ENCODE measurements at places on chromosomes 2 and 18.

DNA sequence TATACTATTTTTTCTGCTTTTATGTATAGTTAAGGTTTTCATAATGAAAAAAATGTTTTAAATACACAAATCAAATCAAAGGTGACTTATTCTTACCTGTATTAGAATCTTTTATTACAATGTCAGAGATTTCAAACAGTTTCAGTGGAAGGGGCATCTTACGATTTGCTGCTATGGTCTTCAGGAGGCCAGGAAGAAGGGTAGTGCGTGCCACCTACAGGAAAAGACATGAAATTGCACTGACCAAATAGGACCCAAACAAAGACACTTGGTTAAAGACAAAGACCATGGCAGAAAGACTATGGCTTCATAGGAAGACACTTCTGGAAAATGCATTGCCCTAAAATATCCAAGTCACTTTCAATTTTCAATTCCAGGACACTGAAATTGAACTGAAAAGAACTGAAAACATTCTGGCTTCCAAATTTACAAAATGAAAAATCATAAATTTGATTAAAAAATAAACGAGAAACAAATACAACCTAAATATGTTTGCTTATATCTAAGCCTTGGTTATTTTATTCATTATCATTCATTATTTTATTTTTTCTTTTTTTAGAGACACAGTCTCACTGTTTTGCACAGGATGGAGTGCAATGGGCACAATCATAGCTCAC is 42.1 kb downstream of the FARSB start:
- no peak for DNase-seq

- DNase-seq, result no peak
These were observed 506.9 kb upstream of the KLHL29 start for GRCh38 chr2:22878121-22878520.

GRCh38 chr2:68548396-68548795 is 81.0 kb downstream of the APLF start:
- no peak for DNase-seq

DNA sequence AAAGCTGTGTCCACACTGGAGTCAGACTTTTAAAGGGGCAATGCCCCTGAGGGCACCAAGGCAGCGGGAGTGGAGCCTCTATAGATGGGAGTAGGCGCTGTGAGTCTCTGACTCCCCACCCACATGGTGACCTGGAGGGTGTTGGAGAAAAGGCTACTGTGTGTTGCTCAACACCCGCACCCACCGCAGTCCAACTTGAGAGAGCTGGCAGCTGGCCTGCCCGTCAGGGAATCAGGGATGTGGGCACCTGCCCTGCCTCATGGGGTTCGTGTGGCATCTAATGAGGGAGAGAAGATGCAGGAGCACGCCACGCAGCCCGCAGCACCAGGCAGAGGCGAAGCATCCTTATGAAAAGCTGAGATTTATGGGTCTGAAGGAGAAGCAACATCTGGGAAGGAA is 84.2 kb downstream of the KLHL29 start:
- DNase-seq, result no peak

DNA sequence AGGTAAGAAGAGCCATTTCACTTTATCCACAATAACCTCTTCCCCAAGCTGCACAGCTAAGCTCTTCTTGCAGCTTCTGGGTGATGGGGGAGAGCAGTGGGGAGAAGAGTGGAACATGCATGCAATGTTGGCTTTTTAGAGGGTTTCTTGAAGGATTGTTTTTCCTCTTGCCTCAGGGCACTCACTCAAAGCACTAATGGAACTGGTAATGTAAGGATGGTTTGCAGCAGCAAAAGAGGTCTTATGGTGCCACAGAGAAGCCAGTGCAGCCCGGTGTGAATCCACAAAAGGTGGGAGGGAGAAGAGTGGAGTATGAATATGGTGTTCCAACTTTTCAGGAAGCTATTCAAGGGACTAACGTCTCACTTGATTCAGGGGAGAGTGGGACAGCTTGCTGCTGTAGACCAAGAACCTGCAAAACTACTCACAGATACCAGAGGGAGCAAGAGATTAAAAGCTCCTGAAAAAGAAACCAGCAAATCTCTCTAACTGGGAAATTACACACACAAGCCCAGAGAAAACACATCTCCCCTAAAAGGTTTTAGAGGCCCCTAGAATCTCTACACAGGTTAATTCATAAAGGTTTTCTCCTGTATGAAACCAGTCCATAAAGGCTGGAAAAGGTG is 116.4 kb downstream of the CHN1 start:
- DNase-seq, result no peak

DNA sequence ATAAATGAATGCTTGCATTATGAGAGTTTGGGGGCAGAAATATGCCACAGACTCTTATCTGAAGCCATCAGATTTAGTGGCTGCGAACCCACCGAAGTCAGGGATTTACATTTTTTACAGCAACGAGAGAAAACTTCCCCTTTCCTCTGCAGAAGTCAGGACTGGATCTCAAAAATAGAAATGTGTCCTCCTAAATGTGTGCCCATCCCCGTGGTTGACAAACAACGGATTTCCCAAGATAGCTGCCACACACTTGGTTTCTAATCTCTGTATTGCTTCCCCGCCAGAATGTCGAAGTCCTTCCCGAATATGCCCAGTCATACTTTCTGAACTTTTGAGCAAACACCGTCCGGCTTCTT is 879 bp upstream of the ADAM23 start:
- DNase-seq, result no peak

- DNase-seq, result no peak
These were observed 92.3 kb upstream of the ALPP start for GRCh38 chr2:232286001-232286868.

GRCh38 chr2:67871686-67872412 is 191.0 kb downstream of the C1D start:
- no peak for DNase-seq

- DNase-seq, result no peak
These were observed 40.0 kb downstream of the FAM228A start for GRCh38 chr2:24214880-24215279.

- DNase-seq, result no peak
These were observed 347.5 kb upstream of the CELF4 start for GRCh38 chr18:37913051-37913450.

- no peak for DNase-seq
These were observed 211.0 kb downstream of the SP3 start for GRCh38 chr2:173754165-173754564.

DNA sequence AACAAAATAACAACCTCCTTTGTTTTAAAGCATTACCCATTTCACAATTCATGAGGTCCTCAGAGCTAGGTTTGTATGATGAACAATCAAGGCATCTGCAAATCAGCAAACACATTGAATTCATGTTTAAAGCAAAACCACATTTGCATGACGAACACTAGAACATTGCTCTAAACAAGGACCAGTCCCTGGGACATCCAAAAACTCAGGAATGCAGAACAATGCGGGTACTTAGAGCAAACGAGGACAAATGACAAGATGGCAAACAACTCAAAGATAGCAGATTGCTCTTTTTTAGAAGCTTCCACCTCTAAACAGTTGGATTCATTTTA is 45.7 kb upstream of the RALBP1 start:
- DNase-seq, result no peak

DNA sequence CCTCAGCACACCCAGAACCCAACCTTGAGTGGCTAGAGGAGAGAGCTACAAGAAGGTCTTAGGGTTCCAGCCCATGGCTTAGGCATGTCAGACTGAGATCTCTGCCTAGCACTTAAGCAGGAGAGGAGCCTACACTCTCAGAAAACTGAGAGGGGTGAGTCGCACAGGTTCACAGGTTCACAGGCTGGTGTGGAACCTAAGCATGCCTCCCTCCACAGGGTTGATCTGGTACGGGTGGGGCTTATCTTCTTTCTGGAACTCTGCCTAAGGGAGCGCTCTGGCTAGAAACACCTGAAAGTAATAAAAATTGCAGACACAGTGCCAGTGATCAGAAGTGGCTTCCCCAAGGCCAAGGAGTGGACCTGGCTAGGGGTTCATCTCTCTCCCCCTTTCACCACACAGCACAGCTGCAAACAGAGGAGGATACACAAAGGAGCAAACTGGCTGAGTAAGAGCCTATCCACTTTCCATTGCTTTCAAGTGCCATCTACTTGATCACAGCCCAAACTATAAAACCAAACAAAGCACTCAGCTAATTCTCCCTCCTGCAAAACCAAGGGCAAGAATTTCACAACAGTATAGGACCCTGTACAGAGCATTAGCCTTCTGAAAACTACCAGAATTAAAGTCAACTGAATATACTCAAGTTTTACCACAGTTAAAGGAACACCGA is 481.9 kb upstream of the SETBP1 start:
- no peak for DNase-seq

DNA sequence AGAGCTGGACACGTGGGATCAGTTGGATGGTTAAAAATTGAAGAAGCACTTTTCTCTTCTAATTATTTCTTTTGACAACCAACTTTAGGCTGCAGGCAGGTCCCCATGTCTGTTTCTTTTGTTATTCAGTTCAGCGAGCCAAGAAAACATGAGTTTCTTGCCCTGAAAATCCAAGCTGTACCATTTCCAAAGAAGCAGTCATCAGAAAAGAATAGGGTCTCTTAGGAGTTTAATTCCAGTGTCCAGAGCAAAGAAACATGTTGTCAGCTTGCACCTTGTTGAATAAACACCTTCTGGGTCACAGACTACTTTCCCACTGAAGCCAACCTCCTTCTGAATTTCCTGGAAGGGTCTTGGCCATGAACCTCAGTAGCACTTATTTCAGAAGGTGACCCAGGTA is 170.5 kb upstream of the COPS8 start:
- no peak for DNase-seq

DNA sequence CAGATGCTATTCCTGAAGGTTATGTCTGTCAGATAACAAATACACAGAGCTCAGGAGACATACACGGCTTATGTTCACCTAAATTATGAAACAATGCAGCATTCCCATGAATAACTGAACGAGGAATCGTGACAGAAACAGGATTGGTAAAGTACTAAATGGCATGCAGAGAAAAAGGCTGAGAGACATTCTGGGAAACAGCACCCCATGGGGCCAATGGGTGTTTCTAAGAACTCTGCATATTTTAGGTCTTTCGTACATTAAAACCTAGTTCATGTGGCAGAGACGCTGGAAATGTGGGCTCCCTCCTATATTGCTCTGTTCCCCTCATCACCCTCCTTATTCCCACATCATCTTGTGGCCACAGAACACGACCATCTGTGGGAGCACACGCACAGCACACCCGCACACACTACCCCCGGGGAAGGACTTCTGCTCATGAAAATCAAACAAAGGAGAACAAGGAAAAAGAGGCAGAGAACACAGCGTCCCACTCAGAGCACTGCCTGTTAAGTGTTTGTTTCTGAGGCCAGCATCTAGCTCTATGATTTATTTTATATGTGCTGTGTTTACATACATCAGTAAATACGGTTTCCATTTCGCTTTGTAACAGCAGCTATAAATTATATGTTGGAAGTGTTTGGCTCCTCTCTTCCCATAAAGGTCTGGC is 143.6 kb downstream of the AFF3 start:
- DNase-seq, result no peak

- no peak for DNase-seq
These were observed 163.6 kb upstream of the TMEM200C start for GRCh38 chr18:6058941-6059340.

GRCh38 chr2:102773149-102773705 is 11.4 kb downstream of the TMEM182 start:
- no peak for DNase-seq

- no peak for DNase-seq
These were observed 93.5 kb downstream of the VWA3B start for GRCh38 chr2:98180456-98180855.

DNA sequence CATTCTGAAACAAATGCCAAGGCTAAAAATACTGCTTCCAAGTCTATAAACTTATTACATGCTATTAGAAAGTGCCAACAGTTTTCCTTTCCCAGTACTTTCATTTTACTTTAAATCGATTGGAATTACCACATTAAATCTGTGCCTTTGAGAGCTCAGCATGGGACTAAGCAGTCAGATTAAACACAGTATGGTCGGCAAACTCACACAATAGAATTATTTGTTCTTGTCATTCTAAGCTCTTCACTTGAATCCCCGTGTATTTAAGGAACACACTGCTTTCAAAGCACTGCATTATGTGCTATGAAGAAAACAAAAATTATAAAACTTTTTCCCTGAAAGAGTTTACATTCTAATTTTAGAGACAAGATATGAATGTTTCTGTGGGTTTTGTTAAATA is 444.4 kb upstream of the SLC39A10 start:
- no peak for DNase-seq

DNA sequence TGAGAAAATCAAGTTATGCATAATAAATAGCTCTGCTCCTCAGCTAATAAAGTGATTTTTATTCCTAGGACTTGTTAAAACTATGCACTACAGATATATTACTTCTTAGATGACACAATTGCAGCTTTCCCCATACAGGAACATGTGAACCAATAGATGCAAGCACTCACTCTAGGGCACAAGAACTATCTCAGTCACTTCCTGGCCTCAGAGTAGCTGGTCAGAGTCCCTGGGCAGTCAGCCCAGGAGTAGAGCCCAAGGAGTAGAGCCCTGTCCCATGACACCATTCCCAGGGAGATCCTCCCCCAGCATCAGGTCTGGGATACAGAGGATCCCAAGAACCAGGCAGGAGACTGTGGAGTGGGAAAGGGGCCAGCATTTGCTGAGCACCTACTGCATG is 2.7 kb downstream of the TNS1 start:
- DNase-seq, result no peak

GRCh38 chr18:36392979-36393287 is 95.4 kb downstream of the FHOD3 start:
- no peak for DNase-seq

- no peak for DNase-seq
These were observed 10.4 kb downstream of the UBE2E3 start for GRCh38 chr2:180990794-180991193.

DNA sequence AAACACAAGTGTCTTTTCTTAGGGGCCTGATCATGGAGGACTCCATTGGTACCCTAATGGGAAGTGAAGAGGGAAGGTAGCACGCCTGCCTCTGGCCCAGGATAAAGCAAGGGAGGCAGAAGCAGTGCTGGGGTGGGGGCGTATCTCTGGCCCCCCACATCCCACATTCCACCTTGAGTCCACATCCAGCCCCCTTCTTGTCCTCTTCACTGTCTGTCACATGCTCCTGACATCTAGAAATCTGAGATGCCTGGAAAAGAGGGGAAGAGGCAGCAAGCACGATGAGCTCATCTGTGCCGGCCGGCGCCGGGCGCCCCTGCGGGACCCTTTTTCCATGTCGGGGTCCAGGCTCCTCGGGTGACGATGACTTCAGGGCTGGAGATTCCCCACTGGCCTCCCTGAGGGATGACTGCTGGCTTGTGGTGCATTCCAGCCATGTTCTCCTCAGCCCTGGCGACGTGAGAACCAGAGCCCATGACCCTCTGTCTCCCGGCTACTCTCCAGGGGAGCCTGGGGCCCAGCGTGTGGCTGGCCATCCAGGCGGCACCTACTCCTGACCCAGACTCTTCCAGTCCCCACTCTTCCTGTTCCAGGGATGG is 277.5 kb downstream of the DYSF start:
- DNase-seq, result no peak

DNA sequence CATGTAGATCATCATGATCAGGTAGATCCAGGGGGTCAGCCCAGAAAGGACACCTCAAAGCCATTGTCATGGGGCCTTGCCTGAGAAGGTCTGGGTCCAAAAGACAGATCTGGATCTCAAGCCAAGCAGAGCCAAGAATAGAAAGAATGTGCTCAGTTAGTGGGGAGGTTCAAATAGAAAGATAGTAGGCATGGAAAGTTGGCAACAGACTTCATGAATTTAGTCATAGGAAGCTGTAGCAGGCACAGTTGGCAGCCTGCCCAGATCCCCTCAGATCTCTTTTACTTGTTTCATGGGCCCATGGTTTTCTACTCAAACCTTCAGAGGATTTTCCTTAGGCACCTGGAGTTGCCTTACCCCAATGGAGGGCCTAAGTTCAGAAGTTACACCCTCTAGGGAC is 767.0 kb downstream of the SLC4A3 start:
- no peak for DNase-seq

All from activated T-cell treated with anti-CD3 and anti-CD28 coated beads for 4 hours (primary cell).